Left renal cortex interstitium (tissue), 4 donors: ENCODE measurements at places on chromosomes 12 and 14. TPM values are rescaled to one million over a fixed set of nuclear protein-coding genes. Genes with fewer than 3 reads are reported as not detected.

The RNF212B gene
- 1.9 TPM for polyA plus RNA-seq

The CLBA1 gene
- 28.4 TPM for polyA plus RNA-seq

The SETD1B gene
- polyA plus RNA-seq, result 10.6 TPM

The CPSF2 gene
- polyA plus RNA-seq, result 56.7 TPM

The CDH24 gene
- 13.1 TPM for polyA plus RNA-seq

The ENDOU gene
- polyA plus RNA-seq, result 0.31 TPM

The LIN7A gene
- 19.2 TPM for polyA plus RNA-seq

The REC8 gene
- 62.9 TPM for polyA plus RNA-seq

The LTB4R gene
- 5.5 TPM for polyA plus RNA-seq

The TSPAN19 gene
- 0.58 TPM for polyA plus RNA-seq

The SLC38A4 gene
- 19.0 TPM for polyA plus RNA-seq

The CTDSP2 gene
- polyA plus RNA-seq, result 261 TPM

The HOXC11 gene
- 1.4 TPM for polyA plus RNA-seq

The LYZ gene
- 26.9 TPM for polyA plus RNA-seq

The CHST11 gene
- 8.7 TPM for polyA plus RNA-seq

The HEBP1 gene
- 65.2 TPM for polyA plus RNA-seq

The KRT82 gene
- not detected for polyA plus RNA-seq

The ACOT6 gene
- polyA plus RNA-seq, result 0.20 TPM

The B4GALNT3 gene
- polyA plus RNA-seq, result 24.0 TPM

The OR6C68 gene
- not detected for polyA plus RNA-seq

The PPP1CC gene
- 197 TPM for polyA plus RNA-seq

The MAP3K9 gene
- 3.5 TPM for polyA plus RNA-seq

The CPM gene
- polyA plus RNA-seq, result 32.7 TPM

The SIX4 gene
- 5.3 TPM for polyA plus RNA-seq

The GARIN6 gene
- not detected for polyA plus RNA-seq

The BATF gene
- 0.86 TPM for polyA plus RNA-seq

The ST8SIA1 gene
- polyA plus RNA-seq, result 6.1 TPM

The WNT5B gene
- 6.5 TPM for polyA plus RNA-seq

The STX2 gene
- polyA plus RNA-seq, result 29.3 TPM

The LRRC10 gene
- not detected for polyA plus RNA-seq

The SMAGP gene
- 24.4 TPM for polyA plus RNA-seq

The ZDHHC22 gene
- polyA plus RNA-seq, result 0.86 TPM

The RNASE7 gene
- 0.86 TPM for polyA plus RNA-seq

The SMIM41 gene
- polyA plus RNA-seq, result 0.70 TPM

The TAS2R30 gene
- polyA plus RNA-seq, result 0.26 TPM

The PZP gene
- polyA plus RNA-seq, result 0.93 TPM

The OTOGL gene
- 0.40 TPM for polyA plus RNA-seq

The FERMT2 gene
- polyA plus RNA-seq, result 185 TPM

The PHETA1 gene
- 17.0 TPM for polyA plus RNA-seq

The SERPINA10 gene
- polyA plus RNA-seq, result 0.06 TPM

The TAS2R7 gene
- not detected for polyA plus RNA-seq

The DPY19L2 gene
- polyA plus RNA-seq, result 27.6 TPM

The SLCO1B1 gene
- not detected for polyA plus RNA-seq

The DDX47 gene
- polyA plus RNA-seq, result 75.0 TPM

The OR6S1 gene
- polyA plus RNA-seq, result not detected

The SYNDIG1L gene
- 0.25 TPM for polyA plus RNA-seq

The PRB3 gene
- polyA plus RNA-seq, result not detected

The RAP1B gene
- polyA plus RNA-seq, result 183 TPM
